ENCODE measurements at places on chromosomes 2 and 18.

DNA sequence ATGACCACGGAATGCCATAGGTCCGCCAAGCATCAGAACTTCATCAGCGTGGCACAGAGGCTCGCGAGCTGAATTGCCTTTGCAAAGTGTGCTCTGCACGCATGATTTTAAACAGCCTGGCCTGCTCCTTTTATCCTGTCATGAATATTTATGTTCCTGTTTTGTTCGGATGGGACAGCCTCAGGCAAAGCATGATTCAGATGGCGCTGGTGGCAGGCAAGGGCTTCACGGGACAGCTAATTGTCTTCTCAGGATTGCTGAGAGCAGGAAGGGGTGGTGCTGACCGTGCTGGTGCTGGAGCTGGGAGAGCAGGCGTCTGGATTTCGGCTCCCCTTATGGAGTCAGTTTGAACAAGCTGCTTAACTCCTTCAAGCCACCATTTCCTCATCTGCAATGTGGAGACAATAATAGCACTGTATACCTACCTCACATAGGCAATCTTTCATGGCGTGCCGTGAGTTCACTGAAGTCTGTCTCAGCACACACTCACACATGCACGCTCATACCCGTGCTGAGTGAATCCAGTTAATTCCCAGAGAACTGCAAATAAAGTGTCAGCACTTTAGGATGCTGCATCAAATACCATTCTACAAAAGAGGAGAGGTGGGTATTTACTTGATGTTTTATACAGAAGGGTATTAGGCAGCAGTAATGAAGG lies 79.7 kb upstream of the APCDD1 start:
- DNase-seq: no peak

DNA sequence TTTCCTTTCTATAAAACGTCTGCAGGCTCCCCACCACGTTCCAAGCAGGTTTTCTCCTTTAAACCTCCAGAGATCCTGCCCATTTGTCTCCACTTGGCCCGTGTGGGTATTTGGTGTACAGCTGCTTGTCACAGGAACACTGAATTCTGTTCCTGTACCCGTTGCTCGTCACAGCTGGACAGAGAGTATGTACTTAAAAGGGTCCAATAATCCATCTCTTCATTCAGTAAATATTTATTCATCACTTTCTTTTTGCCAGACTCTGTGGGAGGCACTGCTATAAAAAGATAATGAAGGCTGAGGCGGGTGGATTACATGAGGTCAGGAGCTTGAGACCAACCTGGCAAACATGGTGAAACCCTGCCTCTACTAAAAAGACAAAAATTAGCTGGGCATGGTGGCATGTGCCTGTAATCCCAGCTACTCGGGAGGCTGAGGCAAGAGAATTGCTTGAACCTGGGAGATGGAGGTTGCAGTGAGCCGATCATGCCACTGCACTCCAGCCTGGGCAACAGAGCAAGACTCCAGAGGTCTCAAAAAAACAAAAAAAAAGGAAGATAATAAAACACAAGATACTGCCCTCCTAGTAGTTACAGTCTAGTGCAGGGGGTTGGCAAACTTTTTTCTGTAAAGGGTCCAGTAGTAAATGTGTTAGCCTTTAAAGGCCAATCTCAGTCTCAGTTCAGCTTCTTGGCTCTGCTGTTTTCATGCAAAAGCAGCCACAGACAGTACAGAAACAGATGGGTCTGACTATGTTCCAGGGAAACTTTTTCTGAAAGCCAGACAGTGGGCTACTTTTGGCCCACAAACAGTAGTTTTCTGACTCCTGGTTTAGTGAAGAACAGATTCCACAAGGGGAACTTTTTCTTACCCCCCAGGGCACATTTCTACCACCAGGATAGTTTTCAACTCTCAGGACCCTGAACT lies 309.9 kb upstream of the RAB12 start:
- DNase-seq: no peak

DNA sequence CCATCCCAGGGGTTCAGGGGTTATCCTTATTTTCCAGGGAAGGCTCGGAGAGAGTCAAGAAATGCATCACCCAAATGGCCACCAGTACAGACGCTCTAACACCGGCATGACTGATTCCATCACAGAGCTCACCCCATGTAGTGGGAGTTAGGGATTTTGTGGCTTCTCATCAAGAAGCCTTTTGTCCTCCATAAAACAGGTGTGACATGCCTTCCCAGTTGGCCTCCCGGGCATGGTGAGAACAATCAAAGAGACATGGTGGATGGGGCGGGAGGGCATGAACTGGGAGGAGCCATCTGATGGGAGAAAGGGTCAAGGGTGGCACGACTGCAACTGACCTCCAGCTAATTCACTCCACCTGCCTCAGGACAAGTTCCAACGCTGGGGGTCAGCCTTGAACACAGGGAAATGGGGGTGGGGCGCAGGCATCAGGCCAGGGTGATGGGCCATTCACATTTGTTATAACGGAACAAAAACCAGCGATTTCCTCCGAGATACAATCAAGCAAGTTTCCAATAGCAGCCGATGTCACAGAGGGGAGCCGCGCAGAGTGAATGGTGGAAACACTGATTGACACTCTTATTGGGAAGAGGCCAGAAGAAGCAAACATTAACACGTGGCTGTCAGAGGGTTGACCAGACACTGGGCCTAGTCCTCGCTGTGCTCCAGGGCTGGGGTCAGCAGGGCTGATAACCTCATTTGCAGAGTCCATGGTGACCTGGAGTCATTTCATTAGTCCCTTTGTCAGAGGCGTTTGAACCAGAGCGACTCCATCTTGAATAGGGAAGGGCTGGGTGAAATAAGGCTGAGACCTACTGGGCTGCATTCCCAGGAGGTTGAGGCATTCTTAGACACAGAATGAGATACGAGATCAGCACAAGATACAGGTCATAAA lies 80.5 kb upstream of the HPCAL1 start:
- DNase-seq: no peak

GRCh38 chr2:236574424-236575145 lies 5.0 kb downstream of the ACKR3 start:
- no peak for DNase-seq

GRCh38 chr2:84280873-84281272 lies 178.2 kb downstream of the SUCLG1 start:
- DNase-seq: no peak

GRCh38 chr18:11955239-11956029 lies 25.9 kb upstream of the IMPA2 start:
- no peak for DNase-seq

GRCh38 chr2:237307474-237307873 lies 106.5 kb downstream of the COL6A3 start:
- no peak for DNase-seq

DNA sequence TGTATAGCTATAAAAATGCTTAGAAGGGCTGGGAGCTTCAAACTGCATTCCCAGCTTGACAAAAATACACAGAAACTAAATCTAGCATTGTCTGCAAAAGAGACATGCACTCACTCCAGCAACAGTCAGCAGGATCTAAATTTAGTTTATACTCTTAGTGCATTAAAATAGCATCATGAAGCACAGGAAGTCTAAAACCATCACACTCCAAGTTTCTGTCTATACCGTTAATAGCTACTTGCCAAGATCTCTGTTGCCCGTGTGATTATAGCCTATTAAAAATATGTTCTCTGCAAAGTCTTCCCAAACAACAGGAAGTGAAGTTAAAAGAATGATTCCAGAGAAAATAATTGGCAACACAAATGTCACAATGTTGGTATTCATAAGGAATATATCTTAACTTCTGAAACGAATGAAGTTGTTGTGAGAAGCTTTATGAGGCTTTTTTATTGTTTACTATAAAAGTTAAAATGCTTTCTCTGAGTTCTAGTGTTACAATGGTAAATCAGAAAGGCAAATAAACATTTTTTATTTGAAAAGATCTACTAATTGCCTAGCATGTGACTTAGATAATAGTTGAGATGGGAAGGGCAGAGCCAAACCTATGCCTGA lies 184.2 kb downstream of the ZNF385B start:
- no peak for DNase-seq

DNA sequence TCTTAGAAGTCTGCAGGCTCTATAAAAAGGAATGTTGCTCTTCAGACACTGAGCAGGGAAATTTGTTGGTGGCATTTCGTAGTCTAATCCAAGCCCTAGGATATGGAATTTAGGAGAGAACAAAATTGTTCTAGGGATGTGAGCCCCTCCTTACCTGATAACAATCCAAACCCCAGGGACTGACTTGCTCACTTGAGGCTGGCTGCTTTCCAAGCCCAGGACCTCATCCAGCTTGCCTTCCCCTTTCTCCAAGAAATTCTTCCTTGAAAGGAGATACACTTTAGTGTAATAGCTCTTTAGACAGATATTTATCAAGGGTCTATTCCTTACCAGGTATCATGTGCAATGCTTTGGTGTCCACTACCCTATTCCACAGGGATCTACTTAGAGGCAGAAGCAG lies 279.8 kb downstream of the C1D start:
- DNase-seq: no peak

DNA sequence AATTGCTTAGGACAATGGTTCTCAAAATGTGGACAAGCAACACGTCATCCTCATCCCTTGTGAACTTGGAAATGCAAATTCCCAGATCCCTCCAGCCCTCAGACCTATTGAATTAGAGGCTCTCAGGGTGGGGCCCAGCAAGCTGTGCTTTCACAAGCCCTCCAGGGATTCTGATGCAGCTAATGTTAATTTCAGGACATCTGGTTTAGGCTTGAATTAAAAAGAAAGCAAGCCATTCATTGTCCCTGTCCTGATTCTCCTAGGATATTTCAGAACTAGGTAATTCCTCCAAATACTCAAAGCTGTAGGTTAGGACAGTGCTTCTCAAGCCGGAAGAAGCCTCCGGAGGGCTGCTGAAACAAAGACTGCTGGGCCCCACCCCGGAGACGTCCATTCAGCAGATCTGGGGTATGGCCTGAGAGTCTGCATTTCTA lies 26.0 kb upstream of the GLI2 start:
- no peak for DNase-seq

- no peak for DNase-seq
These were observed 129.1 kb downstream of the PIEZO2 start for GRCh38 chr18:11020161-11020853.

DNA sequence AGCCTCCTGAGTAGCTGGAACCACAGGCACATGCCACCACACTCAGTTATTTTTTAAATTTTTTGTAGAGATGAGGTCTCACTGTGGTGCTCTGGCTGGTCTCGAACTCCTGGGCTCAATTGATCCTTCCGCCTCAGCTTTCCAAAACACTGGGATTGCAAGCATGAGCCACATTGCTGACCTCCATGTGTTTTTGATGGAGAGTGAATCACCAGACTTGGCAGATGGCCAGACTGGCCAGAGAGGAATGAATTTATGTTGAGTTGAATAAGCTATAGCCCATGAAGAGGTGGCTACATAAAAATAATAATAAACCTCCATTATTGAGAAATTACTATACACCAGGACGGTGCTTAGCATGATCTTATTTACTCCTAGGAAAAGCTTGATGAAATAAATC lies 91.5 kb downstream of the MREG start:
- no peak for DNase-seq

DNA sequence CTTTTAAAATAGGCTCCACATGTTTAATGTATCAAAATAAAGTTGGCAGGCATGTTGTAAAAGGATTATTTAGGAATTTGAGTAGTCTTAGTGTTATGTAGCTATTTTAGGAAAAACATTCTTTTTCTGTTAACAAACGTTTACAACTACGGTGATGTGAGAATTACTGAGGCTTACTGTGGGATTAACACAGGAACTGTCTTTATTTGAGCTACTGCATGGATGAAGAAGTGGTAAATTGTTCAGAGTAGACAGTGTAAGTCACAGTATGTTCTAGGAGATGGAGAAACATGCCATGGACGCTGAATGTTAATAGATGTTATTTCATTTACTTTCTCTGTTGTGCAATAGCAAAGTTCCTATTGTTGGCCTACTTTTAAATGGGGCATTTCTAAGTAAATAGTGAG lies 1.6 kb downstream of the PPM1B start:
- DNase-seq: no peak
